LNCaP clone FGC (cell line): ENCODE measurements at places on chromosomes 1 and 21.

DNA sequence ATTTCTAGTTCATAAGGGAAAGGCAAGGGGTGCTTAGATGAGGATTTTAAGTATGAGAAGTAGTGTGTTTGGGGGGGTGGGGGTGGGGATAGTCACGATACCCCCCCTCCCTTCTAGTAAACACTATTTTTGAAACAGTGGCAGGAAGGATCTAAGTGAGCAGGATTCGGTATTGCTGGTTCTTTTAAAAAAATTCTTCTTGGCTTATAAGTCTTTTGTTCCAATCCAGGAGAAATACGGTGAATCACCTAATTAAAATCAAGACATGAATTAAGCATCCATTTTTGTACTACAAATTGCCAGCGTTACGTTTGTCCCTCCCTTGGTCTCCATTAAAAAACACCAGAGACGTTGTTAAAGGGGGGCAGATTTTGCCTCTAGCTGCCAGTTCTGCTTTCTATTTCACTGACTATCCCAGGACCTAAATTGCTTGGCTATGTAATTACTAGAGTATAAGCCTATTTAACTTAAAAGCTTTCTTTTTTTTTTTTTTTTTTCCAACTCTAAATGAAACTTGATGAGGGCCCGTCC lies 911 bp downstream of the LMO4 start:
- no peak for DNase-seq

DNA sequence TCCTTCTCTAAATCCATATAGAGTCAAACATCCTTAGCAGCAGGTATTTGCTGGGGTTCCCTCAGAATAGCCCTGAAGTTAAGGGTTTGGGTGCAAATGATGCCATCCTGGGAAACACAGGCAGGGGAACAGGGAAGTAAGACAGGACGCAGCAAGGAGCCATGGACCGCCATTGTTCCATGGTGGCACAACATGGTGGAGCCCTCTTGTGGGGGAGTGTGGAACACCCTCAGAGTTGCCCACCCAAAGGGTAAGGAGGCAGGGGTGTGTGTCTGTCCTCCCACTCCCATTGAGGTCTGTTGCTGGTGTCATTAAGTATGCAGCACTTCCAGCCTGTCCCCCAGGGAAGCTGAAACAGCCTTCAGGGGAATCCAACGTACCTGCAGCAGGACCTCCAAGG lies 20.4 kb upstream of the RCAN1 start:
- no peak for DNase-seq

- no peak for DNase-seq
Measured at GRCh38 chr1:15432324-15432723, 5.9 kb upstream of the CTRC start.

DNA sequence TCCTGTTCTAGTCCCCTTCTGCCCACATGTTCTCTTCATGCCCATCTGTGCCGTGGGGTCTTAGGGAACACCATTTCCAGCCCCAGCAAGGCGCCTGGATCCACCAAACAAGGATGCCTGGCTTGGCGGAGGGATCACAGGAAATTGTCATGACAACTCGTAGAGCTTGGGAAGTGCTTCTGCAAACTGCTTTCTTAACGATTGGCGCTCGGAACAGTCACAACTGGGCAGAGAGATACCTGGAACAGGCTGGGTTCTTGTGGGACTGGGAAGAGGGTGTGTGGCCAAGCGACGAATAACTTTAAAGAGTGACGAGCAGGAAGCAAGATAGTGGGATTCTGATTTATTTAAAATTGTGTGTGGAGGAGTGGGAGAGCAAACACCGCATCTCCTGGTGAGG lies 329.8 kb downstream of the RPS6KC1 start:
- DNase-seq = no peak

GRCh38 chr1:216303690-216304089 lies 119.6 kb downstream of the USH2A start:
- no peak for DNase-seq

GRCh38 chr1:58211869-58212268 lies 334.7 kb downstream of the OMA1 start:
- DNase-seq = no peak

GRCh38 chr1:10490286-10490970 lies 15.7 kb downstream of the PEX14 start:
- DNase-seq = no peak

DNA sequence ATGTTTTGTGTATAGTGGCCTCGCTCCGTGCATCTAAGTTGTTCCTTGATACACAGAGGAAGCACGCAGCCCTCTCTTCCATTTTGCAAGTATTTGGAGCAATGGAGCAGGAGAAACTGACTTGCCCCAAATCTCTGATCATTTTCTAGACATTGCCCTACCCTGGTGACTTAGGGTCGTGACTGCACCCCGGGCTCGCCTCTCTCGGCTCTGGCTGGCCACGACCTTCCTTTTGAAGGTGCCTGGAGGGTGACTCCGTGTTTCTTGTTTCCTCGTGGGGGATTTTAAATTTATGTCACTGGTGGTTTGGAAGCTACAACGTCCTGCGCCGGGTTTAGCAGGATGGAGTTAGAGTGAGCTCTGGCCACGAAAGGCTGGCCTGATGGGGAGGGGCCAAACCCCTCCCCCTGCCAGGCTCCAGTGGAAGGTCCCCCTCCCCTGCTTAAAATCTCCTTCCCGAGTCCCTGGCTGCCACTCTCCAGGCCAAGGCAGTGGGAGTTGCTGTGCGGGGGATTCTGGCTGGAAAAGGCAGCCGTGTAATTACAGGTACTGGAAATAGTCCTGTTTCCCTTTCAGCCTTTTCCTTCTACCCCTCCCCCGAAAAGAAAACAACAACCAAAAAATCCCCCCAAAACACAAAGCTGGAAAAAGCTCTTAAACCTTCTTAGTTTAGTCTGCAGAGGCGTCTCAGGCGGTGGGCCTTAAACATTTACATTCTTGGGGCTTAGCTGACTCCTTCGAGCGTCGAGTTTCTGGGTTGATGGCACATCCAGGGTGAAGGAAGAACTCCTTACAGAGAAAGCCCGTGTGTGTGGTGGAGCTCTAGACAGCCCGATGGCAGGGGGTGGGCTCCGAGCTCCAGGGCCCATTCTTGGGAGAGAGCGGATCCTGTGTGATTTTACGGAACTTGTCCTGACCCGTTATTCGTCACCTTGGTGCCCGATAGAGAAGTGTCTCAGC lies 28.1 kb downstream of the SPSB1 start:
- no peak for DNase-seq

- no peak for DNase-seq
Measured at GRCh38 chr1:169486281-169487051, 722 bp upstream of the SLC19A2 start.

GRCh38 chr1:25037174-25038074 lies 107.3 kb upstream of the RUNX3 start:
- no peak for DNase-seq

DNA sequence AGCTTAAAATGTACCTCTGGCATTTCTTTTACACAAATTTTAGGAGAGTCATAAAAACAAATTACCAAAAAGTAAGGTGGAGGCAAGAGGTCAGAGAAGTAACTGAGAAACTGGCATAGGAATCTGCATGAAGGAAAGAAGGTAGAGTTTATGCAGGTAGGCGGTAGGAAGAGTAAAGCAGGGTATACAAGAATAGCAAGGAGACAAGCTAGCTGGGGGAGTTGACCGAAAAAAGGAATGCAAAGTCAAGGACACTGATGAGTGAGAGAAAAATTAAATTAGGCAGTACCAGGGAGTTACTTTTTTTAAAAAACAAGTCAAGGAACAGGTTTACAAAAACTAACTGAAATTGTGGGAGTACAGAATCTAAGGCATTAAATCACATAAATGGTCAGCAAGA lies 56.0 kb downstream of the FOXJ3 start:
- no peak for DNase-seq

DNA sequence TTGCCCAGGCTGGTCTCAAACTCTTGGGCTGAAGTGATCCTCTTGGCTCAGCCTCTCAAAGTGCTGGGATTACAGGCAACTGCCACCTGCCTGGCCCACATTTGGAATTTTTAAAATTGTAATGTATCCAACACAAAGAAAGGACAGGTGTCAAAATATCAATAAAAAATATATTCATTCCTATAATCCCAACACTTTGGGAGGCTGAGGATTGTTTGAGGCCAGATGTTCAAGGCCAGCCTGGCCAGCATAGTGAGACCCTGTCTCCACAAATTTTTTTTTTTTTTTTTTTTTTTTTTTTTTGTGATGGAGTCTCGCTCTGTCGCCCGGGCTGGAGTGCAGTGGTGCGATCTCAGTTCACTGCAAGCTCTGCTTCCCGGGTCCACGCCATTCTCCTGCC lies 10.0 kb downstream of the HES2 start:
- no peak for DNase-seq

DNA sequence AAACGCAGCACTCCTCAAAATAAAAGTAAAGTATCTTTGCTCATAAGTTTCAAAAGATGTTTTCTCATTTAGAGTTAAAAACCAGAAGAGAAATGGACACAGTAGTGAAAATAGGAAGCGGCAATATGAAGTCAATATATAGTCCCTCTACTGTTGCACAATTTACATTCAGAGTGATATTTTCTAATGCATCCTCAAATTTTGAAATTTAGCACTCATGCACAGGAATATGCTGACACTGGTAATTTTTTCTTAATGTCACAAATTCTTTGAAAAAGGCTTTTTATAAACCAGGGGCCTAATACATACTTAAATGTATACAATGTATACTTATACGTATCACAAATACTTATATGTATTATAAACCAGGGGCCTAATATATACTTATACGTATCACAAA lies 19.5 kb downstream of the ST7L start:
- no peak for DNase-seq

DNA sequence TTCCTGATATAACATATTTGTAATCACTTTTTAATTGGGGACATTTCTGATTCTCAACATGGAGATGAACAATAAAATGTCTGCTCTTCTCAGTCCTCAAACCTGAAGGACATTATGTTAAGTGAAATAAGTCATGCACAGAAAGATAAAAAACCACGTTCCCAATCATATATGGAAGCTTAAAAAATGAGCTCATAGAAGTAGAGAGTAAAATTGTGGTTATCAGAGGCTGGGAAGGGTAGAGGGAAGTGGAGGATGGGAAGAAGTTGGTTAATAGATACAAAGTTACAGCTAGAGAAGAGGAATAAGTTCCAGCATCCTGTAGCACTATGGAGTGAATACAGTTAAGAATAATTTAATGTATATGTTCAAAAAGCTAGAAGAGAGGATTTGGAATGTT lies 1.5 kb upstream of the CD48 start:
- no peak for DNase-seq

DNA sequence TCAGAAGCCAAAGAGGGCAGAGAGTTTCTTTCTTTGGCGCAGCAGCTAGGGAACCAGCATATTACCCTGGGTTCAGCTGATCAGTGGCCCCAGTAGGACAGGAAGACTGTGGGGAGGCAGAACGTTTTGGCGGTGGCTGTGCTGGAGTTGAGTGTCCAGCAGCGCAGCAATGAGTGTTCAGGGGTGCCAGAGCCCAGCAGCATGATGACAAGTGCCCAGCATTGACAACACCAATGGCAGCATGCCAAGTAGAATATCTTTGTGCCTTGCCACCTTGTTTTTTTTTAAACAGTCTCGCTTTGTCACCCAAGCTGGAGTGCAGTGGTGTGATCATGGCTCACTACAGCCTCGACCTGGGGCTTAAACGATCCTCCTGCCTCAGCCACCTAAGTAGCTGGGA lies 106.7 kb upstream of the CDC42BPA start:
- DNase-seq = no peak

DNA sequence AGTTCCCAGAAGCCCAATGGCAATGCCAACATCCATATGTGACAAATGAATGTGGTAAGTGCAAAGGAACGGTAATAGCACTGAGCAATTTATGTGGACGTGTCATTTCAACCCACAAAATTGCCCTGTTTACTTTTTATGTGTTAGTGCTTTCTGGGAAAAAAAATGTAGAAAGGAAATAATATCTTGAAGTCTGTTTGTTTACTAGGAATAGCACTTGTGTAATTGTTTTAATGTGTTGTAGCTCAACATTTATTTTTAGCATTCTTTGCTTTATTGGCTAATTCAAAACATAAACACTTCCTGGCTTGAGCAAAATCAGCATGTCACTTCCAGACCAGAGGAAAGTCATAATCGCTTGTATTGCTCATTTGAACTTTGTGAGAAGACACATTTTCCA lies 224.8 kb upstream of the KCNK2 start:
- no peak for DNase-seq

DNA sequence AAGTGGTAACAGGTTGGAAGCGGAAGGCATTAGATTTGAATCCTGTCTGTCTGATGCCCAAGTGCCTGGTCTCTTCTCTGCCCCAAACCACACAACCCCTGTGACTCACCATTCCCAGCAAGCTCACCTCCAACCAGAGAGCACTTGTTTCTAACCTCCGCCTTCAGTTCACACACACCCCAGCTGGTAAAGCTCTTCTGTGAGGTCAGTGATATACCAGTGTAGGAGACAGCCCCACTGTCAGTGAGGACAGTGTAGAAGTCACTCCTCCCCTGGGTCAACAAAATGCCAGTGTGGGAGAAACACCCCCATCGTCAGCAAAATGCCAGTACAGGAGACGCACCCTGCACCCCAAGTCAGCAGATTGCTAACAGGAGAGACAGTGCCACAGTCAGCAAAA lies 2.6 kb downstream of the RIMS3 start:
- no peak for DNase-seq

DNA sequence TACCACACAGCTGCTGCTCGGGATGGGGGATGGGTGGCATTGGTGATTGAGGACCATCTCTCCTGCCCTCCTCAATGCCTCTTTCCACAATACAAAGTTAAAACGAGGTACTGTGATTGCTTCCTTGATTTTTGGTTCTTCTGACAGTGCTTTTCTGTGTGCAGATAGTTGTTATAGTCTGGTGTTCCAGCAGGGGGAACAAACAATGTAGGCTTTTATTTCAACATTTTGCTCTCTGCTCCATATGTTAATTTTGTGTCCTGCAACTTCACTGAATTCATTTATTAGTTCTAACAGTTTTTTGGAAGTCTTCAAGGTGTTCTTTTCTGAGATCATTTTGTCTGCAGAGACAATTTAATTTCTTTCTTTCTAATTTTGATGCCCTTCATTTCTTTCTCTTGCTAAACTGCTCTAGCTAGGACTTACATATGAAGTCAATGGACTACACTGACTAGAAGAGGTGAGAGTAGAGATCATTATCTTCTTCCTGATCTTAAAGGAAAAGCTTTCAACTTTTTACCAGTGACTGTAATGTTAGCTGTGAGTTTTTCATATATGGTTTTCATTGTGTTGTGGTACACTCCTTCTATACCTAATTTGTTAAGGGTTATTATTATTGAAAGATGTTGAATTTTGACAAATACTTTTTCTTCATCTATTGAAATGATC lies 45.4 kb downstream of the TNFSF18 start:
- no peak for DNase-seq

DNA sequence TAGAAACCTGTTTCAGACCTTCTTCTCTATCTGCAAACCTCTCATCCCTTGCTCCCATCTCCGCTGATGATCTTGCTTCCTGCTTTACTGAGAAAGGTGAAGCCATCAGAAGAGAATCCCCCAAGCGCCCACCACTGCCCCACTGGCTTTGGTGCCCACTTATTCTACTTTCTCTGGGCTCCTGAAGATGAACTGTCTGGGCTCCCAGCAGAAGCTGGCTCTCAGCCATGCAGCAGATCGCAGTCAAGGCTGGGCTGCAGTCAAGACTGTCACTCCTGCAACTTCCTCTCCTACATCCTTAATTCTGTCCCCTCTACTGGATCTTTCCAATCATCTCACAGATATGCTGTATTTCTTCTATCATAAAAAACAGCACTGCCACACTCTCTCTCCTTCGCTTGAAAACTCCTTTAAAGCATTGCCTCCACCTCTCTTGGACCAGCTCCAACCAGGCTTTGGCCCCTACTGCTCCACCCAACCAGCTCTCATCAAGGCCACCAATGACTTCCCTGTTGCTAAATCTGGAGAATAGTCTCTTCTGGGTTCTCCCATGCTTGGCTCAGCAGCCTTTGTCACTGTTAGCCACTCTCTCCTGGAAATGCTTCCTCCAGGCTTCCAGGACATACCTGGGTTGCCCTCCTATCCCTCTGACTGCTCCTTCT lies 25.8 kb downstream of the TRIM62 start:
- DNase-seq = no peak
